Heart left ventricle (tissue), 16 donors: ENCODE measurements at places on chromosomes 7 and 10. TPM values are rescaled to one million over a fixed set of nuclear protein-coding genes. Genes with fewer than 3 reads are reported as not detected.

DNA sequence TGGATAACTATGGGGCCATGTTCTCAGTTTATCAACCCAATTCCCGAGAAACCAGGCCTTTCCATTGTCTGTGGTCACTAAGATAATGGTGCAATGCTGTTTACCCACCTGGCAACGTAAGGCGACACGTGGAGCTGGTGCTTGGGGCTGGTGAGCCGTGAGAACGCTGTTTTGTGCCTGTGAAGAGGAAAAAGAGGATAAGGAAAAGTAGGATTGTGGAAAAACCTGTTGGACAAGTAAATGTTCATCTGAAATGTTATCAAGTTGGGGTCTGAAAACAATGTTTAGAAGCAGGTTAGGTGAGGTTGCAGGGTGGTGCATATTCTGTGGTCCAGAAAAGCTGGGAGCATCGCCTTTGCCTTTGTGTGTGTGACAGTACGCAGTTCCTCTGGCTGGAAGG lies 88.5 kb downstream of the PPP1R17 start:
- DNase-seq: no peak

- DNase-seq: no peak
Measured at GRCh38 chr7:28729727-28730126, 228.4 kb downstream of the TRIL start.

- DNase-seq: no peak
Measured at GRCh38 chr10:63547628-63548360, 26.6 kb downstream of the REEP3 start.

GRCh38 chr7:47973739-47974138 lies 5.7 kb downstream of the HUS1 start:
- DNase-seq: no peak

- DNase-seq: no peak
Measured at GRCh38 chr10:31888442-31888841, 40.2 kb downstream of the ARHGAP12 start.

DNA sequence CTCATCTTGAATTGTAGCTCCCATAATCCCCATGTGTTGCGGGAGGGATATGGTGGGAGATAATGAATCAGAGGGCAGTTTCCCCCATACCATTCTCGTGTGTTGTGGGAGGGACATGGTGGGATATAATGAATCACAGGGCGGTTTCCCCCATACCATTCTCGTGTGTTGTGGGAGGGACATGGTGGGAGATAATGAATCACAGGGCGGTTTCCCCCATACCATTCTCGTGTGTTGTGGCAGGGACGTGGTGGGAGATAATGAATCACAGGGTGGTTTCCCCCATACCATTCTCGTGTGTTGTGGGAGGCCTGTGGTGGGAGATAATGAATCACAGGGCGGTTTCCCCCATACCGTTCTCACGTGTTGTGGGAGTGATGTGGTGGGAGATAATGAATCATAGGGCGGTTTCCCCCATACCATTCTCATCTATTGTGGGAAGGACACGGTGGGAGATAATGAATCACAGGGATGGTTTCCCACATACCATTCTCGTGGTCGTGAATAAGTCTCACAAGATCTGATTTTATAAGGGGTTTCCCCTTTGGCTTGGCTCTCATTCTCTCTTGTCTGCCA lies 271.0 kb downstream of the MAD1L1 start:
- no peak for DNase-seq

DNA sequence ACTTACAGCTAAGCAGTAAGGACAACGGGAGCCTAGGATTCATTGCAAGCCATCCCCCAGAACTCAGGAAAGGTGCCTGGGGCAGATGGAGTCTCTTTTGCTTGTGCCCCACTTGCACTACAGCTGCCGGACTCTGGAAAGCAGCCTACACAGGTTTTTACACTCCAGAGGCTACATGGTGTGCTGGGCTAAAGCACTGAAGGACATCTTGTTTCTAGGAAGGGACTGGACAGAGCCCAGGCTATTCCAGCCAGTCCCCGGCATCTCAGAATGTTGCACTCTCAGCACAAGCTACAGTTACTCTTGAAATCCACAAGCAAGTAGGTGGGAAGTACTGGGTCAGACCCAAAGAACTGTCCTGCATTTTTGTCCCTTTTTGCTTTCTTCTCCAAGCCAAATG lies 333.1 kb downstream of the TNS3 start:
- DNase-seq: no peak

DNA sequence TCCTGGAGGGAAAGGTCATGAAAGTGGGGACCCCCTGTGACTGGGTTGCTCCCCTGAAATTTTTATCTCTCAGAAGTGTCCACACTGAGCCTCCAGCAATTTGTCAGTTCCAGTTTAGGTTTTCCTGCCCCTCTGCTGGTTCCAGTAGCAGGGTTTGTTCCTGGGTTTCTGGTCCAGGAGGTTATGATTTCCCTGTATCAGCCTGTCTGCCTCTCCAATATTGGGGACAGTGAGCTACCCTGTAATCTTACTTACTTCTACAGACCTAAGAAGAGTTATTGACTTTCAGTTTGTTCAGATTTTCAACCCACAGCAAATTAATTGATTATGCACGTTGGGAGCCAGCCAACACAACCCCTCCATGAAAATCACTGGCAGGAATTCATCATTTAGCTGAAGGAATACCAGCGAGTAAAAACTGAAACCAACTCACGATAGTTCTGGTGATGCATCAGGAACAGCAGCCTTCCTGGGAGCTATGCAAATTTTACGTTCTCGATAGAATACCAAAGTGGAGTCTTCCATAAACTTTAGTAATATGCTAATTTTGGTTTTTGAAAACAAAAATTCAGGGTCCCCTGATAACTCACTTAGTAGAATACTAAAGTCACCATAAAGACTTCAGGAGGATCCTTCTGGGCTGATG lies 31.3 kb upstream of the IL15RA start:
- DNase-seq: no peak

GRCh38 chr7:43244232-43244631 lies 131.8 kb downstream of the HECW1 start:
- no peak for DNase-seq

- DNase-seq: no peak
Measured at GRCh38 chr7:46368871-46369270, 447.8 kb upstream of the IGFBP3 start.

DNA sequence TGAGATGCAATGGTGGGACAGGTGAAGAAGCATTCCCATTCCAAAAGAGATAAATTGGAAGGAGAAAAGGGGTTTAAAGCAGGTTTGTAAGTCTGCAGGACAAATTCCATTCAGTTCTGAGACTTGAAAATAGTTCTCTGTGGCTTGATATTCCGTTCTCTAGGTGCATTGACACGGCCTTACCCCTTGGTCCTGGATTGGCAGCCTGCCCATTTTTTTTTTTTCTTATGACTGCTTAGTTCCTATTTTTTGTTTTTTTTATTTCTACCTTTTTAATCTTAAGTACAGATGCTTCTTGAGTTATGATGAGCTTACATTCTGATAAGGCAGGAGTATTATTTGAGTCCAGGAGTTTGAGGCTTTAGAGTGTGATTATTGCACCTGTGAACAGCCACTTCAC lies 70.6 kb downstream of the MLLT10 start:
- DNase-seq: no peak

DNA sequence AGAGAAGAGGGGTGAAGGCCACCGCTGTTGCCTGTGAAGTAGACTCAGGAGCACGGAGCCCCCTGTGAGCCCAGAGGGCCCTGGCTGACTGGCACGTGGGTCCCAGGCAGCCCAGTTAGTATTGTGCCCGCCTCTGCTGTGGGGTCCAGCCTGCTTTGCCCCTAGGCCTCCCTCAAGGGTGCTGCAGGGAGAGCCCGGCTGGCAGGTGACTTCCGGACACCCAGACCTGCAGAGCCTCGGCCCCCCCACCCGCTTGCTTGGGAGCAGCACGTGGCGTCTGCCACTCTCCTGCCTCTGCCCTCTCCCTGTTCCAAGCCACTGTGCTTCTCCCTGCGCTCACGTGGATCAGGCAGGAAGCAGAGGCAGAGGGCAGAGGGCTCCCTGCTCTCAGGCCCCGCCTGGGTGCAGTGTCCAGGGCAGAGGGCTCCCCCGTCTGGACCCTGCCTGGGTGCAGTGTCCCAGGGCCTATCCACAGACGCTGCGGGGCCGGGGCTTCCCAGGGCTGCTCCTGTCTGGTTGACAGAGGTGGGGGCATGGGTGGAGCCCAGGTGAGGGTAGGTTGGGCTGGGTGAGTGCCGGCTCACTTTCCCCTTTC lies 88.4 kb downstream of the DNAJB6 start:
- DNase-seq: no peak

GRCh38 chr7:64832136-64832535 lies 37.9 kb downstream of the ZNF138 start:
- DNase-seq: no peak

Gene SPAM1
- total RNA-seq: not detected
